H1 (cell line): ENCODE measurements at places on chromosomes 6 and 20. TPM values are rescaled to one million over a fixed set of nuclear protein-coding genes. Genes with fewer than 3 reads are reported as not detected.

- no peak for DNase-seq
Observed at GRCh38 chr6:122730775-122731386, 48.6 kb upstream of the FABP7 start.

- no peak for DNase-seq
Observed at GRCh38 chr6:4157506-4157905, 22.1 kb upstream of the ECI2 start.

- DNase-seq, result peak; percentile 49
Observed at GRCh38 chr6:53119772-53120409, 28.8 kb downstream of the GCM1 start.

DNA sequence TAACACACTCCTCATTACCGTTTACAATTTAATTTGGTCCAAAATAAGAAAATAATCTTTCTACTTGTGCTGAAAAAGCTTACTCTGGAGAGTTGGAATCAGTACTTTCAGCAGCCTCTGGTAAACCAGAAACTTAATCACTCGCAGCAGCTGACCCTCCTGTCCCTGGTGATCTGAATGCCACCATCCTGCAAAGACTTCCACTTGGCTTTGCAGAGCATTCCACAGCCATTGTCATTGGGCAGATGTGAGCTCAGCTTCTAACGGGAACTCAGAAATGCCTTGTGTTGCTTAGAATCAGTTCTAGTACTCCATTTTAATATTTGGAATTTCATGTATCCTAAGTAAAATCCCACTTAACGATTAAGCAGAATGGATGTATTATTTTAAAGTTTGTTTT, 59.7 kb downstream of the PHACTR1 start:
- no peak for DNase-seq

DNA sequence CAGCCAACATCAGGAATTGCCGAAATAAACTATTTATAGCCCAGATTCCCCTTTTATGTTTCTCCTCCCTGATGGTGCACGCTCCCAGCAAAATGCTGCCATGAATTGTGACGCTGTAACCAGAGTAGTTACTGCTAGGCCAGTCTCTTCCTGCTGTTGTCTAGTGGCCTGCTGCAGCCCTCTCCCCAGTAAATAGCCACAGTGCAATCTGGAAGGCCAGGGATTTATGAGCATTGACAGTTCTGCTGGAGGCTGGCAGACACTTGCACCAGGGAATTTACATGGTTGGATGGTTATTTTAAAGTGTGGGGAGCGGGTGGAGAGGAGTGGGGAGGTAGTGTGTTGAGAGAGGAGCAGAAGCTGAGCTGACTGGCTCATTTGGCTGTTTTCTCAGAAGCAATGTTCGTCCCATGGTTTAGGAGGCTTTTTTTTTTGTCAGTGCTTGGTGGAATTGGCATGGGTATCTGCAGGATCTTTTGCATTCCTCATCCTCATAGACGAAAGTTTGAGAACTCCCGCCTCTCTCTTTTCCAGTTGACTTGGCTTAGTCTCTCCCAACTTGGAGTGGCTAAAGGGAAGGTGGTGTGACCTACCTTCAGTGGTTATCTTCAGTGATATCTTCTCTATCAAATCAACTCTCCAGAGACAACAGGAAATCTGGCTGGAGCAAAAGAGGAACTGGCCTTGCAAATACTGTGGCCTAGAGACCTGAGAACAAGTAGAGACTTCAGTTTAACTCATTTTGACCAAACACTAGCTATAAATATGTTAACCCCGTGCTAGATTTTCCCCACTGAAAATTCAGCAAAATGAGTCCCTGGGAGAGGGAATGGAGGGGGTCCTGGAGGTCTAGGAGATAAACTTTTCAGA, 99.3 kb upstream of the VSTM2L start:
- no peak for DNase-seq

DNA sequence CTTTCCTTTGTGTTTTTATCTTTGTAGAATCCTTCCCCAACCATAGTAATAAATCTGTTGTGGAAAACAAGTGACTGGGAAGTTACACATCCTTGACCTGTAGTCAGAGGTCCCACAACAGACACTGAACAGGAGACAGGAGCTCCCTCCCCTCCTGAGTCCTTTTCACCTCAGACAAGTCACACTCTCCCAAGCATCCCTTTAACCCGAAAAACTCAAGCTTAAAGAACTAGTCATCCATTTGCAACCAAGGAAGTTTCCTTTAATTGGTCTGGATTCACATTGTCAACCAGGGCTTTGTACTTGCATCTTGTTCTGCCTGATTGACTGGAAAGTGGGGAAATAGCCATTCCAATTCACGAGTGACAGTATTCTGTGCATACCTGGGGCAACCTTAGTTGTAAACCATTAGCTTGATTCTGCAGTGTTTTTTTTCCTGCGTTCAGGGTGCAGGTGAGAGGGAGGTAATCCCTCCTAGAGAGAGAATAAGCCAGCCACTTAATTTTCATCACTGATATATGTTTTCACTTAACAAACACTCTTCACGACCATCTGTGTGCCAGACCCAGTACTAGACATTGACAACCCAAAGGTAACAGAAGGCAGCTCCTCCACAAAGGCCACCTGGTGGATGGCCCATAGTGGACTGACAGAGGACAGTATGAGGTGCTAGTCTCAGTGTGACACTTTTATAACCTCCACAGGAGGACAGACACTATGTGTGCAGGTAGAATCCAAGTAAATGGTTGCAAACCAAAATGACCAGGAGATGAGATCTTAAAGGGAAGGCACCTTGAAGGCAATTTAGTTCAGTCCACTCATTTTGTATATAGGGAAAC, 112.4 kb downstream of the SLX4IP start:
- DNase-seq, result no peak

The TSHZ2 gene
- 0.14 and 0.17 TPM in 2 replicates for polyA plus RNA-seq

The MPIG6B gene
- 0.18 and 0.33 TPM in 2 replicates for polyA plus RNA-seq

The CST2 gene
- not detected in 2 replicates for polyA plus RNA-seq

The VTA1 gene
- 33.8 and 67.0 TPM in 2 replicates for polyA plus RNA-seq
